ENCODE measurements at places on chromosomes 6 and 20.

- DNase-seq: no peak
These were observed 6.6 kb downstream of the TREML2 start for GRCh38 chr6:41194386-41194785.

DNA sequence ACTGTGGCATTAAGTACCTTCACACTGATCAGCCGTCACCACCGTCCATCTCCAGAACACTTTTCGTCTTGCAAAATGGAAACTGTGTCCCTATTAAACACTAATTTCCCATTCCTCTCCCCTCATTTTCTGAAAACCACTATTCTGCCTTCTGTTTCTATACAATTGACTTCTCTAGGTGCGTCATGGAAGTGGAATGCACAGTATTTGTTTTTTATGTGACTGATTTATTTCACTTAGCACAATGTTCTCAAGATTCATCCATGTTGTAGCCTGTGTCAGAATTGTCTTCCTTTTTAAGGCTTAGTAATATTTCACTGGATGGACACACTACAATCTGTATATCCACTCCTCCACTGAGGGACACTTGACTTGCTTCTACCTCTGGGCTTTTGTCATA, 53.8 kb upstream of the PDE10A start:
- DNase-seq: no peak

DNA sequence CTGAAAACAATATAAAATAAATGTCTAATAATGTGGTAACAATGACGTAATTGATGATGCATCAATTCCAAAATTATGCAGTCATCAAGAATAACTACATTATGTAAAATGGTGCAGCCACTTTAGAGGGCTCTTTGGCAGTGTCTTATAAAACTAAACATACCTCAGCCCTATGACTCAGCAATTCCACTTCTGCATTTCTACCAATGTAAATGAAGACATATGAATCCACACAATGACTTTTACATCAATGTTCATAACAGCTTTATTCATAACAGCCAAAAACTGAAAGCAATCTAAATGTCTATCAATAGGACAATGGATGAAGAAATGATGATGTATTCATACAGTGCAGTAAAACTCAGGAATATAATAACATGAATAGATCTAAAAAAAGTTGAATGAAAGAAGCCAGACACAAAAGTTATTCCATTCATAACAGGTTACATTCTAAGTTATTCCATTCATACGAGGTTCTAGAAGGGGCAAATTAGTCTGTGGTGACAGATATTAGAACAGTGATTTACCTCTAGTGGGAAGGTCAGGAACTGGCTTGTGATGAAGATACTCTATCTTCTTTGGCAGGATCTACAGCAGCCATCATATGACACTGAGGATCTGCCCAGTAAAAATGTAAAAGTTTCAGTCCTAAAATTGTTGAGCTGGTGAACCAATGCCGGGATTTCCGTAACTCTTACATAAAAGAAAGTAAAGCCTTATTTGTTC, 396.1 kb downstream of the PLCB1 start:
- DNase-seq: no peak

DNA sequence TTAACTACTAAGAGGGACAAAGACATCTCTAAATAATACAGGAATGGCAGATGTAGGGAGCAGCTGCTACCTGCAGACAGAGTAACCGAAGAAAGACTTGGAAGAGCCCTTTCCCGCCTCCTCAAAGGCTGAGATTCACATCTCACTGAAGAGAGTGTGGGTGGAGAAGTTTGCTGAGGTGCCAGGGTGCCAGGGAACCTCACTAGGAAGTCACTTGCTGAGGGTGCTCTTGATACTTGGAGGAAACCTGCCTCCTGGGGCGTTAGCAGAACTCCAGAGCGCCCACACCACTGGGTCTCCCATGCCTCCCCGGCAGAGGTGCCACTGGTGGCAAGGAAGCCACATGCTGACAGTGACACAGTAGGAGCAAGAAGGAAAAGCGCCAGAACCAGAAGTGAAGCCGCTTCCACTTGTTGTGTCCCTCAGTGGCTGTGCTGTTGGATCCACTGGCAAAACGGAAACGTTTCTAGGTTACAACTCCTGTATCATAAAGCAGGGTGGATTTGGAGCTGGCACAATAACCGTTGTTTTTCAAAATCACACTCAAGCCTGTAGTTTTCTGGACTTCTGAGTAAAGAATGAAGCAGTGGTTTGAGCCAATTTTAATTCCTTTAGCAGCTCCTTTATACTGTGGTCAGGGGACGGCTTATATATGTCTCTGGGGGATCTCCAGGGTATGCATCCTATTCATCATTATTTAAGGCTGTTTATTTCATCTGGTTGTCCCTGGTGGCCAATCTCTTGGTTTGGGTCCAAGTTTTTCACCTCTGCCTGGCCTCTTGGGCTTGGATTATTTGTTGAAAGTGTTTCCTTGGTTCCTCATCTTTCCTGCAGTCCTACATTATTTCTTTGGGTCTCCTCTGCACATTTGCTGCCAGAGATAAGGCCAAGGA, 64.5 kb downstream of the CDC5L start:
- DNase-seq: no peak

All from natural killer cell treated with Interleukin-12 subunit alpha and Interleukin-12 subunit beta and Interleukin-15 and Interleukin-18, amount 100 ng/mL, for 72 hours (primary cell).